ENCODE measurements at places on chromosomes 16 and 17.

- no peak for DNase-seq
These were observed 15.3 kb downstream of the CDH3 start for GRCh38 chr16:68660359-68660795.

DNA sequence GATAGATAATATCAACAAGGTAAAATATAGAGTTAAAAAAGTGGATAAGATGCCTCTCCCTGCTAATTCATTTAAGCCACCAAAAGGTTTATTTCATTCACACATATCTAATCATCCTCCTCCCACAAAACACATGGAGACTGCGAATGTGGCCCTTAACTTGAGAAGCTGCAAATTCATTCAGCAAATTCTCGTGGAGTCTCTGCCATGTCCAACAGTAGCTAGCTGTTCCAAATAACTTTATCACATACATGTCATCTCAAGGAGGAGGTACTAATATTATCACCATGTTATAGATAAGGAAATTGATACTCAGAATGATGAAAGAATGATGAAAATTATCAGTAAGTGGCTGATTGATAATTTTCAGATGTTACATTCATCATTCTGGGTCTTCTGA, 950.2 kb downstream of the CDH11 start:
- no peak for DNase-seq

GRCh38 chr17:50087246-50087911, 7.8 kb upstream of the PDK2 start:
- peak; percentile 87 for DNase-seq

GRCh38 chr16:2524339-2524938, 4.3 kb downstream of the AMDHD2 start:
- DNase-seq = no peak

GRCh38 chr17:48492401-48493298, 38.2 kb downstream of the HOXB1 start:
- DNase-seq = peak; percentile 72

DNA sequence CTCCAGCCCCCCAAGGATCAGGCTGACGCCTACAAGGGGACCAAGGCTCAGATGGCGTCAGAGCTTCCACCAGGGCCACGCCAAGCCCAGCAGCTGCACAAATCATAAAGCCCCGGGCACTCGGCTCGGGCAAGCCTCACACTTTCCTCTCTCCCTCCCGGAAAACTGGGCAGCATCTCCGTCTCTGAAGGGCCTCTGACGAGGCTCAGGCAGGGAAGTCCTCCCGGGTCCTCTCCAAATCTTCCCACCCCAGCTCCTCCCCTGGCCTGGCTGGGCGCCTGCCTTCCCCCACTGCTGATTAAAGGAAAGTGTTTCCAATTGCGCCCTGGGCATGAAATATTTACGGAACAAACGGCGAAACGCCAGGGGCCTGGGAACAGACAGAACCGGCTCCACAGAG, 38.5 kb downstream of the PIEZO1 start:
- DNase-seq = no peak

DNA sequence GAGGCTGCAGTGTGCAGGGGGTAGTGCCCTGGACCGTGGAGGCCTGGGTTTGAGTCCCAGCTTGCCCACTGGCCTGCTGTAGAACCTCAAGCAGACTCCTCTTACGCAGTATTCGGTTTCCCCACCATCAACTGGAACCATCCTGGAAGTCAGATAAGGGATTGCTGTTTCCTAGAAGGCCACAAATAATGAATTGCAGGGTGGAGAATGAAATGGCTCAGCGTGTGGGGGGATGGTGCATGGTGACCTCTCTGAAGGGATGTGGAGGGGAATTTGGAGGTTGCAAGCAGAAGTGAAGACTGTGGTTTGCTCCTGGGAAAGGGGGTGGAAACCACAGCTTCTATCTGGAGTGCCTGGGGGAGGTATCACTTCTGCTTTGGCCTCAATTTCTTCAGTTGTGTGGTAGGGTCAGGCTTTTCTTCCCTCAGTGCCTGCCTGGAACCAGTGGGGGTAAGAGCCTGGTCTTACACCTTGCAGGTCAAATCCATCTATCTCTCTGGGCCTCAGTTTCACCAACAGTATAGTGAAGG, 1.7 kb downstream of the ADGRG5 start:
- no peak for DNase-seq

DNA sequence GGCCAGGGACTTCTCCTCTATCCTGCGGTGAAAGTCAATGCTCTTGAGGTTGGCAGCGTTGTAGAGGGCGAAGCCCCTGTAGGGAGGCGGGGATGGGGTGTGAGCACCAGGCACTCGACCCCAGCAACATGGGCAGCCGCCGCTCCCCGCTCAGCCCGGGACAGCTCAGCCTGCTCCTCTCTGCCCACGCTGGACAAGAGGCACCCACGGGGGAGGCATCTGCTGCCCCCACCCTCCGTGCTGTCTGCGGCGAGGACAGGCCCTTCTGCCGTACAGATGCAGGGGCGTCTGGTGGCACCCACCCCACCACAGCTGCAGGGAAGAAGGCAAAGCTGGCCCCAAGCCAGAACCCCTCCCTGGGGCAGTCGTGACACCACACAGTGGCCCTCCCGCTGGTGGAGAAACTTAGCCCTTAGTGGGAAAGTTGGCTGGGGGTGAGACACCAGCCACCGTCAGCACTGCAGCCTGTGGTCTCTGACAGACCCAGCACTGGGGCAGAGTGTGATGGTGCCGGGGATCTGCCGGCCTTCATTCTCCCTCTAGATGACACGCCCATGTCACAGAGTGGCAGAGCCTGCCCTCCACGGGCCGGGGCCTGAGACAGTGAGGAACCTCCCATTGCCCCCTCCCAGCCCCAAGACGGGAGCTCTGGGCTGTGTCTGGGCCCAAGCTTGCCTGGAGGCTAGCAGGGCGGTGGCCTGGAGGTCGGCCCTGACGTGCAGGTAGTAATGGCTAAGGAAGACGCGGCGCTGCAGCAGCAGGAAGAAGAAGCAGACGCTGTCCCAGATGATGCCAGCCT, 19.5 kb downstream of the CTU2 start:
- no peak for DNase-seq

DNA sequence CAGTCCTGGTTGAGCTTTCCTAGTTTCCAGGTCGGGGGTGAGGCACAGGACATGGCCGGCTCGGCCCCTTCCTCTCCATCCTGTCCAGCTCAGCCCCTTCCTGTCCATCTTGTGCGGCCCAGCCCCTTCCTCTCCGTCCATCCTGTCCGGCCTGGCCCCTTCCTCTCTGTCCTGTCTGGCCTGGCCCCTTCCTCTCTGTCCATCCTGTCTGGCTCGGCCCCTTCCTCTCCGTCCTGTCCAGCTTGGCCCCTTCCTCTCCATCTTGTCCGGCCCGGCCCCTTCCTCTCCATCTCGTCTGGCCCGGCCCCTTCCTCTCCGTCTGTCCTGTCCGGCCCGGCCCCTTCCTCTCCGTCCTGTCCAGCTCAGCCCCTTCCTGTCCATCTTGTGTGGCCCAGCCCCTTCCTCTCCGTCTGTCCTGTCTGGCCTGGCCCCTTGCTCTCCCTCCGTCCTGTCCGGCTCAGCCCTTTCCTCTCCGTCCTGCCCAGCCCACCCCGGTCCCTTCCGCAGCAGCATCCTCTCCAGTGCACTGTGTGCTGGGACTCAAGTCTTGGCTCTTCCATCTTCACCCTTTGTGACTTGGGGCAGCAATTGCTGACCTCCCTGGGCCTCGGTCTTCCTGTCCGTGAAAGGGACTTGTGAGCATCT, 5.5 kb upstream of the ZNF750 start:
- no peak for DNase-seq

DNA sequence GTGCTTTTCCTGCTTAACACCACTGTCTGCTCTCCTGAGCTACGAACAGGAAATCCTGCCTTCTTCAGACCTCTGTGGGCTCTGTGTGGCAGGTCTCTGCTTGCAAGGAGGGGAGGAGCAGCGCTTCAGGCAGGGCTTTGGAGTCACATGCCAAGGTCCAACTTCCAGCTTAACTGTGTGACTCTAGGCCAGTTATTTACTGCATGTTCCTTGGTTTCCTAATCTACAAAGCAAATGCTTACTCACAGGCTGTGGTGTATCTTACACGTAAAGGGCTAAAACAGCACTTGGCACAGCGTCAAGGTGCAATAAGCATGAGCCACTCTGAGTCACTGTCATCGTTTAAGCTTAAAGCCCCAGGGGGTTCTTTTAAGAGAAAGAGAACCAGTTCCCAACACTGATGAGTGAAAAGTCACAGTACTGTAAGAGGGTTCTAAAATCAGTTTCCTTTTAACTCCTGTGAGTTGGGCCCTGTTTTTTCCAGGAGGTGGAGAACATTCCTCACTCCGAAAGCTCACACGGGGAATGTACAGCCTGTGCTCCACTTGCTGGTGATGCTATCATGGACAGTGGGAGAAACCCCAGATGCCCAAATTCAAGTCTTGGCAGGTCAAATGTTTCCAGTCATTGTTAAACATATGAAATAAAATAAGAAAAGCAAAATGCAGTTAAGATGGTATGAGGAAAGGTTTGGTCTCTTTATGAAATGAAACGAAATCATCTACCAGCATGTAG, 54.1 kb upstream of the BCAR1 start:
- DNase-seq = no peak

DNA sequence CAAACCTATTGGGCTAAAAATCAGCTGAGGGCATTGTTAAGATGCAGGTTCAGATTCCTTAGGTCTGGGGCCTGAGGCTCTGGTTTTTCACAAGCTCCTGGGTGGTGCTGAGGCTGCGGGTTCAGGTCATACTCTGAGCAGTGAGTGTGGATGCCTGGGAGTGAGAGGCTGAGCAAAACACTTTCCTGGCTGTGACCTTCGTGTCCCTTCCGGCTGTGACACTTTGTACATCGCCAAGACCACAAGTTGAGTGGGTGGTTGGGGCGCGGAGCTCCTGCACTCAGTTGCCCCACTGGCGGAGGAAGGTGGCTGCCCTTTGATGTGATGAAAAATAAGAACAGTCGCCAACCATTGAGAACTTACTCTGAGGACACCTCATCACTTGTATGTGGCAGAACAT, 24.8 kb downstream of the CCR7 start:
- DNase-seq = no peak

DNA sequence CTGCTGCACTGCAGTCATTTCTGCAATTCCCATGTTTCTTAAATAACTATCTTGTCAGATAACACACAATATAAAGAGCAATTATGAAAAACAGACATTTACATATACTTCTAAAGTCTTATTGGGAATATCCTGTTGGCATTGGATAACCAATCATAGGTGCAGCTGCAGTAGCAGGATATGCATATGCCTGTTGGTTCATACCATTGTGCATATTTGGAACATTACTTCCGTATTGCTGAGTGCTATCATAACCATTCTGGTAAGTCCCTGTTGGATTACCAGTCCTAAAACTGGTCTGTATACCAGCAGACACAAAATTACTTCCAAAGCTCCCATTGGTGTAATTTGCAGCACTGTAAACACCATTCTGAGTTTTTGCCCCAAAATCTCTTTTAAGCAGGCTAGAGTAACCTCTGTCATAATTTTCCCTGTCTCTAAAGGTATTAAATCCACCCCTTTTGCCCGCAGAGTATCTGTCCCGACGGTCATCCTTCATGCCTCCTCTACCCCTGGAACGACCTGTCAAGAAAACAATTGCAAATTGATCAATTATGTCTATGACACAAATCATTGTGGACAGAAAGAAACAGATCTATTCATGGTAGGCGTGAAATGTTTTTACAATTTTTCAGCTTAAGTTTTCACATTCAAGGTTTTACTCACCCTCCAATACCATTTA, 3.1 kb upstream of the POLG2 start:
- DNase-seq = no peak

DNA sequence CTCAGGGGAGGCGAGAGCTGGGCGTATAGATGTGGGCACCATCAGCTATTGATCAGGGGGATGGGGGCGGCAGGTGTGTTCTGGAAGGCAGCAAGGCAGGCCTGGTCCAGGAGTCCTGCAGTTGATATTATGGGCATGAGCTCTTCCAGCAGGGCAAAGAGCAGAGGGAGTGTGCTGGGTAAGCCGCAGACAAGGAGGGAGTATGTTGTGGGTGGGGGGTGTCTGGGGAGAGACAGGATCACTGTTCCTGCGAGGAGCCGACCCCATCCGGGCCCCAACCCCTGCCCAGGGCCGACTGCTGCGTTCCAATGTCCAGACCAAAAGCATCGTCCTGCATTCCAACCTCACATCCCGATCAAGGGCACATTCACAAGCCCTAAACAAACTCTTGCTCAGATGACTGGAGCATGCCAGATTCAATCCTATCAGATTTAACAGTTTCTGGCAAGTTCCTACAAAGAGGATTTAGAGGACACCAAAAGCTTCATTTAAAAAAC, 9.2 kb downstream of the MXRA7 start:
- no peak for DNase-seq

GRCh38 chr17:60525685-60526514, at the start of gene APPBP2:
TSS of gene APPBP2 (minus strand) at chr17:60526242. CDS start at chr17:60525931, 311 bp downstream.
- DNase-seq = peak; percentile 95

GRCh38 chr17:68057531-68057952, 22.0 kb downstream of the KPNA2 start:
- DNase-seq = peak; percentile 44

GRCh38 chr17:31558748-31559583, 167.5 kb downstream of the RAB11FIP4 start:
- DNase-seq = peak; percentile 82

DNA sequence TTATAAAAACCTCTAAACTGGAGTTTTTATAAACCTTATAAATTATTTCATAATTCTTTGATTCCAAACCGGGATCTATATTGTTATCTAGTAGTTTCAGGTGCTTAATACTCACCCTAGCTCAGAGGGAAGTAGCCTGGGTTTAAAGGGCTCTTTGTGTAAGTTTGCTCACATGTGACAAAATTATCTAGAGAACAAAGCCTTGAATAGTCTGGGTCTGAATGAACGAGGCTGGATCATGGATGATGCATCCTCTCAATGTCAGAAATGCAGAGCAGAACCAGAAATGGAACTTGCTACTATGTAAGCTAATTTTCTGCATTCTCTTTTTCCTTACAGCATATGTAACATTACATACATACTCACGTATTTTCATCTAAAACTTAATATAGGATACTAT, 103.9 kb upstream of the NETO2 start:
- DNase-seq = no peak

- peak; percentile 39 for DNase-seq
These were observed 9.4 kb downstream of the CWC25 start for GRCh38 chr17:38815576-38816193.

- DNase-seq = no peak
These were observed 72.9 kb upstream of the CHMP6 start for GRCh38 chr17:80918731-80919130.

DNA sequence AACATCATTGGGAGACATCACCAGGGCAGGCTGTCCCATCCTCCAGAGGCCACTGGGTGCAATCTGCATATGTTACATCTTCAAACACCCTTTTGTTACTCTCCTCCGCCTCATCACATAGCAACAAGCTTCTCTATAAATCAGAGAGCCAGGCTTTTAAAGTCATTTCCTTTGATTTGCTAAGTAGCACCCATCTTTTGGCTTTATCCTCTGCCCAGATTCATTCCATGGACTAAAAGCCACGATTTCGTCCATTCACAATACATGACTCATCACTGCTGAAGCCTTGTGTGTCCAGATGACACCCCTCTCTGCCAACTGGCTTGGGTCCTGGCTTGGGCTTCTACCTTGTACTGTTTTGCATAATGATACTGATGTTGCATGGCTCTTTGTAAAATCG, 2.0 kb upstream of the KRT38 start:
- no peak for DNase-seq

- DNase-seq = no peak
These were observed 2.1 kb downstream of the SRSF2 start for GRCh38 chr17:76735006-76735405.

Measured in GM23338 (cell line).